Ascending aorta (tissue), 2 donors: ENCODE measurements at places on chromosomes 6 and 20.

DNA sequence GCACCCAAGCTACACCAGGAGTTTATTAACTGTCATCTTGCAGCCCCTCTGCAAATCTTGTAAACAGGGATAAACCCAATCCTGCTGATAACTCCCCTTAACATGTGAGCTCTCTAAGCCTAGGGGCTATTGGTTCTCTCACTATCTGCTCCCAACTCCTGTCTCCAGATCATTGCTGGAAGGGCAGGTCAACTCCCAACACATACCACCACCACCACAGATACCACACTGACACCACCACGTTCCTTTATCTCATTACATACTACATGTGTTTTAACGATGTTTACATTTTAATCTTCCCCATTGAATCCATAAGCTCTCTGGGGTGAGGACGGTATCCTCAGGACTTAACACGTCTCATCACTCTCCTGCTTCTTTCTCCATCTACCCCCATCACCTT lies 51.8 kb downstream of the SIM1 start:
- H3K36me3 ChIP-seq, result no peaks in the 10 kb centered on the region
- DNase-seq, result no peak
- H3K4me1 ChIP-seq, result no peaks in the 10 kb centered on the region
- no peaks in the 10 kb centered on the region for H3K27me3 ChIP-seq

GRCh38 chr20:11564491-11564890 lies 353.2 kb upstream of the BTBD3 start:
- no peaks in the 10 kb centered on the region for H3K4me1 ChIP-seq
- no peaks in the 10 kb centered on the region for H3K27me3 ChIP-seq
- no peaks in the 10 kb centered on the region for H3K36me3 ChIP-seq
- no peak overlapping the region for H3K27ac ChIP-seq
- H3K4me3 ChIP-seq, result no peak overlapping the region

DNA sequence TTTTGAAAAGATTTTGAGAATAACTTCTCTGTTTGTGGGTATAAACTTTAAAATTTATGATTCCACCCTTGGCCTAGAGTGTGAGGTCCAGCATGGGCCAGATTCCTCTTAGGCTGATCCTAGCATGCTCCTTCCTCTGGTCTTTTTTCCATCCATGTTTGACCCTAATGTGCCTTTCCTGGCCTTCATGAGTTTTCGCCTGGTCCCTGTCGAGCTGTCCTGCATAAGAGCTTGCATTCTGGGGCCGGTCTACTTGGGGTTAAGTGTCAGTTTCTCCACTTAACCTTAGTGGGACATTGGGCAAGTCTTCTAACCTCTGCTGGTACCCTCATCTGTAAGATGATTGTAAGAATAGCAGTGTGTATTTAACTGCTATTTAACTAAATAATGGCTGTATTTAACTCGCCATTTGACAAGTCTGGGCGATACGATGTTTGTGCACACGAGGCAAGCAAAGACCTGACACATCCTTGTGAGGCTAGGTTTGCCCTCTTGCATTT lies 40.7 kb upstream of the TAGAP start:
- no peak overlapping the region for H3K4me3 ChIP-seq
- no peaks in the 10 kb centered on the region for H3K27me3 ChIP-seq
- no peaks in the 10 kb centered on the region for H3K4me1 ChIP-seq

GRCh38 chr20:12942123-12942522 lies 66.6 kb upstream of the SPTLC3 start:
- no peak for DNase-seq
- no peak overlapping the region for H3K4me3 ChIP-seq
- no peaks in the 10 kb centered on the region for H3K4me1 ChIP-seq
- no peaks in the 10 kb centered on the region for H3K27me3 ChIP-seq
- no peaks in the 10 kb centered on the region for H3K36me3 ChIP-seq

- H3K4me3 ChIP-seq, result no peak overlapping the region
- H3K4me1 ChIP-seq, result no peaks in the 10 kb centered on the region
- no peaks in the 10 kb centered on the region for H3K27me3 ChIP-seq
- no peak for DNase-seq
- no peak overlapping the region for H3K27ac ChIP-seq
- no peaks in the 10 kb centered on the region for H3K36me3 ChIP-seq
Measured at GRCh38 chr6:130152908-130153510, 69.7 kb downstream of the SAMD3 start.

- H3K4me1 ChIP-seq, result no peaks in the 10 kb centered on the region
- no peak overlapping the region for H3K27ac ChIP-seq
- no peak overlapping the region for H3K4me3 ChIP-seq
- no peak for DNase-seq
Measured at GRCh38 chr6:94065707-94066337, 646.5 kb upstream of the EPHA7 start.

DNA sequence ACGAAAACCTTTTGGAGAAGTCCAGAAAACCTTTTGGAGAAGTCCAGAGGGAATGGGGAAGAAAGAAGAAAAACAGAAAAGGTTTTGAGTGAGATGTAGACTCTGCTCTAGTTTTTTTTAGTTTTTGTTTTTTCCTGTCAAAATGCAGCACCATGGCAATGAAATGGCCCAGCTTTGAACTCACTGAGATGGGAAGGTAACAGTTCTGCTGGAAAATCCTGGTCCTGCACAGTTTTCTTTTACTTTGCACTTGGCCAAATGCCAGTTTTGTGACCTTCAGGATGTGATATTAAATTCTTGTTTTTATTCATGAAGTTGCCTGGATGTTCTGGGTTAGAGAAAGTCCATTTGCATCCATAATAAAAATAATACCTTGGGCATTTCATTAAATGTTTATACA lies 145.7 kb downstream of the CFAP61 start:
- no peaks in the 10 kb centered on the region for H3K27me3 ChIP-seq
- H3K36me3 ChIP-seq, result no peaks in the 10 kb centered on the region
- no peak overlapping the region for H3K27ac ChIP-seq
- H3K4me1 ChIP-seq, result no peaks in the 10 kb centered on the region
- no peak for DNase-seq

DNA sequence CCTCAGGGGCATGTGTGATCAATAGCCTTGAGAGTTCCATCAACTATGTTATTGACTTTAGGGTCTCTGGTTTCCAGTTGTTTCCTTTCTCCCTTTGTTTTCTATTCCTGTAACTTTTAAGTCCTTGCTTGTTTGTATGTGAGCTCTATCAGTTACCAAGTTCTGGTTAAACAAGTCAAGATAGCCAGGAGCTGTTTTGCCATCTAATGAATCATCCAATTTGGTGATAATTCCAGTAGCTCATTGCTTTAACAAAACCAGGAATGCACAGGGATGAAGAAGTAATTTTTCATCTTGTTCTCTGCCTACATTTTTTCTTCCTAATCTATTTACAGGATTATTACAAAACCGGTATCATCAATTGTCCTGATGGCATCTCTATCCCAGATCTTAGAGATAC lies 36.5 kb downstream of the KCTD20 start:
- no peak overlapping the region for H3K4me3 ChIP-seq
- no peak overlapping the region for H3K27ac ChIP-seq
- DNase-seq, result no peak
- no peaks in the 10 kb centered on the region for H3K27me3 ChIP-seq
- peaks cover 41% of the 10 kb centered on the region for H3K36me3 ChIP-seq
- H3K4me1 ChIP-seq, result no peaks in the 10 kb centered on the region
